ENCODE measurements at places on chromosomes 4 and X.

- H3K36me3 ChIP-seq, result no peaks in the 10 kb centered on the region
- no peak overlapping the region for H3K4me3 ChIP-seq
- no peak overlapping the region for H3K27ac ChIP-seq
- no peaks in the 10 kb centered on the region for H3K4me1 ChIP-seq
Observed at GRCh38 chr4:13323921-13324320, 160.2 kb downstream of the RAB28 start.

DNA sequence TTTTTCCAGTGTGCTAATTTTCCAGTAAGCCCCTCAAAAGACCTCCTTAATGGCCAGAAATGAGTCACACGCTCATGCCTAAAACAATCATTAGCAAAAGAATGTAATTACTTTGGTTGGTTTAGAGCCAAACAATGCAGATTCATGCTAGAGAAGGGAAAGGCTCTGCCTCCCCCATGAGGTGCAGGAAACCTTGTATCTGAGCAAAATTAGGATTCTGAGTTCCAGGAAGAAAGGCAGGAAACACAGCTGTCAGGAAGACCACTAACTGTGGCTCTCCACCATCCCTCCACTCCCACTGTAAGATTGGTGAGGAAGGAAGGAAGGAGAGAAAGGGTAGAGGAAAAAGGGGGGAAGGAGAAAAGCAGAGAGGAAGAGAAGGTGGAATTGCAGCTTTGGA, 104.9 kb upstream of the DHX15 start:
- H3K36me3 ChIP-seq, result no peaks in the 10 kb centered on the region
- no peaks in the 10 kb centered on the region for H3K27me3 ChIP-seq
- H3K27ac ChIP-seq, result no peak overlapping the region

DNA sequence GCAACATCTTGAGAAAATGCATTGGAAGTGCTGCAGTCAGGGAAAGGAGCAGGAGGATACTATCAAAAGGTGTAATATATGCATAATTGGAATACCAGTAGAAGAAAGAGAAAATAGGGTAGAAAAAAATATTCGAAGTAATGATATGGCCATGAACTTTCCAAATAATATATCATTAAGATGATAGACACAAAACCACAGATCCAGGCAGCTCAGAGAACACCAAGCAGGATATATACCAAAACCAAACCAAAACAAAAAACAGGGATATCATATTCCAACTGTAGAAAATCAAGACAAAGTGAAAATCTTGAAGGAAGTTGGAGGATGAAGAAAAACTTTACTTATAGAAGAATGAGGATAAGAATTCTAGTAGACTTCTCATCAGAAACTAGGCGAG, 9.7 kb upstream of the POLA1 start:
- no peak for DNase-seq
- no peaks in the 10 kb centered on the region for H3K4me1 ChIP-seq
- no peaks in the 10 kb centered on the region for H3K36me3 ChIP-seq
- no peak overlapping the region for H3K4me3 ChIP-seq

DNA sequence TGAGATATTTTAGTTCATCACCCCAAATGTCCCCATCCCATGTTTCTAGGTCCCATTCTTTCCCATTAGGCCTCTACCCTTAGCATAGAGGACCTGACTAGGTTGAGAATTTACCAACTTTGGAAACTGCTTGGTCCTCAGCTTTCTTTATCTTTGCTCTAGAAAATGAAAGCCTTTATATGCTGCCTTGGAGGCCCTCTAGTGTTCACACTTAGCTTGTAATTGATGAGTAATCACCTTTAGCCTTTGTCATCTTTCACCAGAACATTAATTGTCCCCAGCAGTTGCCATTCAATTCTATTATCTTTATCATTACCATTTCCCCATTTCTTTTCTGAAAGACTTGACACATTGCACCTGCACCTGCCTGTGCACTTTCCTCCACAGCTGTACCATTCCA, 589.2 kb upstream of the NR3C2 start:
- no peak overlapping the region for H3K4me3 ChIP-seq
- H3K36me3 ChIP-seq, result no peaks in the 10 kb centered on the region
- H3K4me1 ChIP-seq, result no peaks in the 10 kb centered on the region
- no peak overlapping the region for H3K27ac ChIP-seq

DNA sequence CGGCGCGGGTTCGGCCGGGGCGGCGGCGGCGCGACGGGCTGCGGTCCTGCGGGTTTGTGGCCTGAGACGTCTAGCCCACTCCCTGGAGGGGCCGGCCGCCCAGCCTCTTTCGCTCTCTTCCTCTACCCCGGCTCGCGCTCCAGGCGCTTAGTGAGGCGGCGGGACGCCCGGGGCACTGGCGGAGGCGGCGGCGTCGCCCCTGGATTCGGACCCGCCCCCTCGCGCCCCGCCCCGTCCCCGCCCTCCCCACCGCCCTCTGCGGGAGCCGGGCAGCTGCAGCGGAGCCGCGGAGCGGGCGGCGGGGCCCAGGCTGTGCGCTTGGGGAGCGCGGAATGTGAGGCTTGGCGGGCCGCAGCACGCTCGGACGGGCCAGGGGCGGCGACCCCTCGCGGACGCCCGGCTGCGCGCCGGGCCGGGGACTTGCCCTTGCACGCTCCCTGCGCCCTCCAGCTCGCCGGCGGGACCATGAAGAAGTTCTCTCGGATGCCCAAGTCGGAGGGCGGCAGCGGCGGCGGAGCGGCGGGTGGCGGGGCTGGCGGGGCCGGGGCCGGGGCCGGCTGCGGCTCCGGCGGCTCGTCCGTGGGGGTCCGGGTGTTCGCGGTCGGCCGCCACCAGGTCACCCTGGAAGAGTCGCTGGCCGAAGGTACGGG, at the start of gene BMP2K:
Gene BMP2K (plus strand): TSS at position 272 of the 650 bp plus-strand sequence. CDS start 194 bp downstream, at position 466.
- H3K4me3 ChIP-seq, result peak within 1 kb of the TSS; percentile 95
- no peaks in the 10 kb centered on the region for H3K36me3 ChIP-seq
- peaks cover 7% of the 10 kb centered on the region for H3K4me1 ChIP-seq
- no peaks in the 10 kb centered on the region for H3K27me3 ChIP-seq
- peak; percentile 63 for DNase-seq

All from tibial nerve (tissue), 4 donors.